Left cardiac atrium (tissue), 4 donors: ENCODE measurements at places on chromosomes 16 and 17. TPM values are rescaled to one million over a fixed set of nuclear protein-coding genes. Genes with fewer than 3 reads are reported as not detected.

Gene SPN
- 3.7 TPM for total RNA-seq

Gene GP1BA
- total RNA-seq = 0.15 TPM

Gene HSD17B2
- not detected for total RNA-seq

Gene TMEM107
- total RNA-seq = 6.8 TPM

Gene ENPP7
- not detected for total RNA-seq

Gene TBX4
- not detected for total RNA-seq

Gene OR1G1
- not detected for total RNA-seq

Gene CDK5R1
- 1.7 TPM for total RNA-seq

Gene GLYR1
- total RNA-seq = 78.2 TPM

Gene CLEC19A
- total RNA-seq = not detected

Gene ACE
- total RNA-seq = 7.0 TPM

Gene NACA2
- total RNA-seq = not detected

Gene PYDC1
- not detected for total RNA-seq

Gene EDC4
- total RNA-seq = 23.3 TPM

Gene EPN3
- total RNA-seq = 16.1 TPM

Gene SPNS2
- 23.4 TPM for total RNA-seq

Gene ABCC1
- 20.9 TPM for total RNA-seq

Gene GLTPD2
- total RNA-seq = not detected
